ENCODE measurements at places on chromosomes 2 and 18. TPM values are rescaled to one million over a fixed set of nuclear protein-coding genes. Genes with fewer than 3 reads are reported as not detected.

The PFN4 gene
- total RNA-seq = 0.44 TPM

- DNase-seq = no peak
These were observed 65.9 kb downstream of the PHLPP1 start for GRCh38 chr18:62781262-62781661.

DNA sequence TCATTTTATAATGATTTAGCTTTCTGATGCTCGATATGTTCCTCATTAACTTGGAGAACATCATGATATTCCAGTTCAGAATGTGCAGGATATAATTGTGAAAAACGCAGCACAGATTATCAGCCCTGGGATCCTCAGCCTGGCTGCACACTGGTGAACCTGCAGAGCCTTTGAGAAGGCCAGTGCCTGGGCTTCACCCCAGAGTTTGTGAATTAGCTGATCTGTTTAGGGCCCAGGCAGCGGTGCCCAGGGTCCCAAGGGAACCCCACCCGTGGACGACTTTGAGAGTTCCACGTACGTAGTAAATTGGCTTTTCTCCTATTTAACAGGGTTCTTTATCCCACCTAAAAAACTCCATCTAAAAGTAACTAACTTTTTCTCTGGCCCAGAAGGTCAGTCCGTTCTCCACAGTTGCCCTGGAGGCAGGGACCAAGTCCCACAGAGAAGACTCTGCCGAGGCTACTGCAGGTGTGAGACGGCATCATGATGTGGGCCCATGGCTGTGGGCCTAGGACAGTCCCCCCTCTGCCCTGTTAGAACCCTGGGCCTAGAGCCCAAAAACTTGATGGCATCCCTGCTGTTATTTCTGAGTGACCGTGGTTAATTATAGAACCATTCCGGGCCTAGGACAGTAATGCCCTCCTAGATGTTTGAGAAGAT lies 39.6 kb upstream of the RPL31 start:
- DNase-seq = no peak

The ACMSD gene
- not detected for total RNA-seq

DNA sequence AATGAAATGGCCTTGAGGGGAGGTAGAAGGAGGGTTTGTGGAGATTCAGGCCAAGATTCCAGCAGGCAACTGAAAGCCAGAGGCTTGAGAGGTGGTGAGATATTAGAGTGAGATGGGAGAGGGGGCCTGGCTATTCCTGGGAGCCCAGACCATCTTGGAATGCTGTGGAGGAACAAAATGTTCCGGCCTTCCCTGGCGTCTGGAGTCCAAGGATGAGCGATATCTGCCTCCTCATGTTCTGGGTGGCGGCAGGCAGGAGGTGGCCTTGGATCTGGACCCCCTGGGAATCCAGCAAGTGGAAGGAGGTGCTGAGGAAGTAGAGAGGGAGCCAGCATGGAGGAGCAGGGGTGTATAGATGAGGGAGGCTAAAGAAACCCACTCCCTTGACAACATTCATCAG lies 335.9 kb downstream of the CYP26B1 start:
- no peak for DNase-seq

The KLHL41 gene
- 0.12 TPM for total RNA-seq

DNA sequence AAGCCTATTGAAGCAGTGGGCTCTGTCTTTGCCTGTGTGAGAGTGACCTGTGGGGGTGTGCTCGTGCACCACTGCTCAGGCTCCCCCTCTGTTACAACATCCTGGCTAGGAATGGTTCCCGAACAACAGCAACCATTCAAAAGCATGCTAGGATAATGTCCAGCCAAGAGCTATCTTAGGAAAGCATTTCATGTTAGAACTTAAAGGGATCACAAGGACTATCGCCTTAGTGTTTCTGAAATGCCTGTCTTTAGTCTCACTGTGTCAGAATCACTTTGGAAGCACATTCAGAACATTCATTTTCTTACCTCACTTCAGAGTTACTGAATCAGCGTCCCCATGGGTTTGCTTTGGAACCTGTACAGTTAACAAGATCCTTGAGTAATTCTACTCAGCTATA lies 134.9 kb upstream of the DSEL start:
- DNase-seq = no peak

GRCh38 chr2:217445723-217446122 lies 557.1 kb downstream of the TNS1 start:
- no peak for DNase-seq

DNA sequence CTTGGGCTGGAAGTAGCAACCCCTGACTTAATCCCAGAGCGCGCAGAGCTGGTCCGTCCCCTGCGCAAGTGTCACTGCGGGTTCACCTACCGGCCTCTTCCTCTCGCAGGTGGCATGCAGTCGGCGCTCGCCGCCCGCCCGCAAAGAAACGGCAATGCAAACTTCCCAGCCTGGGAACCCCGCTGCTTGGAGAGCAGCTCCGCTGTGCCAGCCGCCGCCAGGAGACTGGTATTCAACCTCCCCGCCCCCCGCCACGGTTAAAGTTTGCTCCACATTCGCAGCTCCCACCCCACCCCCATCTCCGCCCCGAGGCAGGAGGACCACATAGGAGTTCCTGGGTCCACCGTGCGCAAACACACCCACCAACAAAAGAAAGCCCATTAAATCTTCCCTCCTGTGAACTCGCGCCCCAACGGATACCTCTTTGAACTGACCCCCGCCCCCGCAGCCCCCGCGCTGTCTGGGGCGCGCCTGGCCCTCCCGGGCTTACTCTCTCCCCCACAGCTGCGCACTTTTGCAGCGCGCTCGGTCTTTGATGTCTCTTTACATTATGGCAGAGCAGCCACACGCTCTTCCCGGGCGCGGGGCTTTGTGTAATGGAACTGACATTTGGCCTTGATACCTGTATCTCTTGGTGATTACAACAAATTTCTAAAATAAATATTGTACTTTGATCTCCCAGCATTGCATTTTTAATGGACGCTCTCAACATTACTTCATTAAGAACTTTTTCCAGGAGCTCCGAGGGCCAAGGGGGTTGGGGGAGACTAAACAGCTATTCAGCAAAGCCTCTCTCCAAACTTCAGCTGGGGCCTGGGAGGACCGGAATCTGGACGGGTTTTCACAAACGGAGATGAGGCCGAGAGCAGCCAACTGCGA lies 3.1 kb upstream of the SP5 start:
- DNase-seq = no peak

The LRP2 gene
- not detected for total RNA-seq

DNA sequence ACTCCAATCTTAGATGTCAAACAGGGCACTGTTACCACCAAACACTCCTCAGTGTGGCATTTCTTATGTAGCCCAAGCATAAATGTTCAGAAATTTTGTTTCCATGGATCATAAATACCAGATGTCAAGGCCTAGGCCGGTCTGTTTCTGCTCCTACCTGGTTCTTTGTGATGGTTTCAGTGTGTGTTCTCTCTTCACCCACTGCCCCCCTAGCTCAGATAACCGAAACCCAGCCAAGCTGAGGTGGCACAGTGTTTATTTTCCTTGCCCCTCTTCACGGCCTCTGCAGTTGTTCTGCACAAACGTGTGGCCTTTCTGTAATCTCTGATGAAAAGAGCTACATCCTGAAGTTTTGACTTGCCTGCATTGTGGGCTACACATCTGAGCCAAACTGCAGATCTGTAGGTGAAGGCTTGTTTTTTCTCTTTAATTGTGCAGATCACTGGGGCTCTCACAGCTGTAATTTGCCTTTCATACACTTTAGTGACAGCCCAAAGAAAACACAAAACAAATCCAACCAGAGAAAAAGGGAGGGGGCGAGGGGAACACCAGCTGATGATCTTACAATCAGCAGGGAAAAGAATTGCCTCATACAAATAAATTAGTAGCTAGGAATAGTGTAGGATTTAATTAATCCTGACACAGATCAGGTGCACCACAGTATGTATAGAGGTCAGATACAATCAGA lies 99.1 kb downstream of the NRP2 start:
- no peak for DNase-seq

GRCh38 chr18:79511271-79511670 lies 115.5 kb downstream of the NFATC1 start:
- no peak for DNase-seq

The PAX8 gene
- 2.6 TPM for total RNA-seq

DNA sequence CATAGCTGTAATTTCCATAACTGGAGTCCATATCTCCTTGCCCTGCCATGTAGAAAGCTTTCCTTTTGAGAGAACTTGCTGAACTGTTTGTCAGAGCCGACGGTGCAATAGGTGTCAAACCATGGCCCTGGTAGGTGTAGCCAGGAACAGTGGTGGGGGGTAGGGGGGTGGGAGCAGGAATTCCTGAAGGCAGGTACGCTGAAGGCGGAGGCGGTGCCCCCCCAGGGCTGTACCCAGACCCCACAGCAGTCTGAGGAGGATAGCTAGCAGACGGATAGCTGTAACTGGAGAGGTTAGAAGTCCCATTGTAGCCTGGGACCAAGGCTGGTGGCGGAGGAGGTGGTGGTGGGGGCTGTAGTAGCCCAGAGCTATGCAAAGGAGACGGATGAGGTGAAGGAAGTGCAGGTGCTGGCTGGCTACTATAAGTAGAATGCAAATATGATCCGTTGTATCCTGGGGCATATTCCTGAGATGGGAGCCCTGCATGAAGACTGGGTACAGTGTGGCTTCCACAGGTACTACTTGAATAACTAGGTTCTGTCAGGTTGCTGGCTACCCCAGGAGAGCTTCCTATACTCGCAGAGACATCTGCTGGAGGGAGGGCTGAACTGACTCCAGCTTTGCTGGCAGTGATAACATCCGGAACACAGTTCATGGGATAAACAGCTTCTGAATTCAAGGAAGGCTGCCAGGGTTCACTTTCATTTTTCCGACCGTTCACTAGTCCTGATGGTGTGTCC lies 124.8 kb downstream of the FIGN start:
- DNase-seq = peak; percentile 32

- no peak for DNase-seq
These were observed 85.7 kb downstream of the PXDN start for GRCh38 chr2:1658394-1659151.

The FBXO15 gene
- 2.8 TPM for total RNA-seq

GRCh38 chr2:214185546-214185945 lies 225.3 kb upstream of the VWC2L start:
- no peak for DNase-seq

DNA sequence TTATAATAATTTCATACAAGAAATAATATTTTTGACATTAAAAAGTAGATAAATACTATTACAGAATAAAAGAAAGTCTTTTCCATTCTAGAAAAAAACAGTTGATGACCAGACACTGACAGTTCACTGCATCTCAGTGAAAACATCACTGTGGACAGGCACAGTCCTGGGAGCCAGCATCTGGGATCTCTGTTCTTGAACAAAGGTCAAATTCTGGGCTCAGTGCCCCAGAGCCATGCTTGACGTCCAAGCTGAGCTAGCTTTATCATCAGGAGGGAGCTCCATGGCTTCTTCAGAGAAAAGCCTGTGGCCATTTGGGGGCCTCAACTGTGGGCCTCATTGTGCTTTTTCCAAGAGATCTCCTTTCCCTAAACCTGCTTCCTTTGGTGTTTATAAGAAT lies 86.1 kb upstream of the SRD5A2 start:
- DNase-seq = no peak

All from PC-3 (cell line).